ENCODE measurements at places on chromosomes 3 and 15.

- no peak for ATAC-seq
Observed at GRCh38 chr15:25724899-25725298, 138.2 kb downstream of the ATP10A start.

GRCh38 chr3:48130321-48130904 is 57.8 kb downstream of the CDC25A start:
- ATAC-seq = no peak

GRCh38 chr3:131250466-131250865 is 131.1 kb upstream of the NUDT16 start:
- no peak for ATAC-seq

- ATAC-seq = no peak
Observed at GRCh38 chr15:66595931-66596545, 30.2 kb upstream of the LCTL start.

DNA sequence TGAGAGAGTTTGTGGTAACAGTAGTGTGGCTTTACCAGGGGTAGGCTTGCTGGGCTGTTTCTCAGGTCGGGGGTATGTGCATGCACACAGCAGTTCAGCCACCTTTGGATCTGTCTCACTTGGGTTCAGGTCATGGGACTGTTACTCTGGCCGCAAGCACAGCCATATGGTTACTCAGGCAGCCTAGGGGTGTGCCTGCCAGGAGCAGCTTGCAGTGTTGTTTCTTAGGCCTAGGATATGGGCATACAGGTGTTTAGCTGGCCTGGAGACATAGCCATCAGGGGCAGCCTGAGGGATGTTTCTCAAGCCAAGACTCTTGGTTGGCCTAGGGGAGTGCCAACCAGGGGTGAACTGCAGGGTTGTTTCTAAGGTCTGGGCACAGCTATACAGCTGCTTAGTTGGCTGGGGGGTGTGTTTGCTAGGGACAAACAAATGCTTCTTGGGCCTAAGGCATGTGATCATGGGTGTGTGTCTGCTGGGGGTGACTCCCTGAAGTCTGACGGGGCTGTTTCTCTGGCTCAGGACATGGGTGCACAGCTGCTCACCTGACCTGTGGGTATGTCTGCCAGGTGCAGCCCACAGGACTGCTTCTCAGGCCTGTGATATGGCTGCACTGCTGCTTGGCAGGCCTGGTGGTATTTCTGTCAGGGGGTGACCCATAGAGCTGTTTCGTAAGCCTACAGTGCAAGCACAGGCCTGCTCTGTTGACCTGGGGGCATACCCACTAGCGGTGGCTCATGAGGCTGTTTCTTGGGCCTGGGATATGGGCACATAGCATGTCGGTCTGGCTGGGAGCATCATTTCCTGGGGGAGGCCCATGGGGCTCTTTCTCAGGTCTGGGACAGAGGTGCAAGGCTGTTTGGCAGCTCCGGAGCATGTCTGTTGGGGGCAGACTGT is 168.0 kb upstream of the THRB start:
- ATAC-seq = no peak

DNA sequence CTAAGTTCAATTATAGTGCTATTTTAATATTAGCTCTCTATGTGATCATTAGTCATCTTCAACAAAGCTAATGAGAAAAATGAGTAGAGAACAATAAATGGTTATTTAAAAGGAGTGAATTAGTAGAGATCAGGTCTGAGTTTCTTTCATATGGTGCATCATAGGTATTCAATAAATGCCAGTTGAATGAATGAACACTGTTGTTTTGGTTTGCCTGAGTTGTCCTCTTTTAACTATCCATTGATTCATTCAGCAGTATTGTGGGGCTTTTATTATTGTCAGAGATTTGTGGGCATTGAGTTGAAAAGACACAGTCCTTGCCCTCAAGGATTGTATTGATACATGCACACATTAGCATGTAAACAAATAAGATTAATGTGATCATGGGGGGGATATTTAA is 88.2 kb downstream of the AGBL1 start:
- ATAC-seq = no peak

GRCh38 chr3:125032100-125032643 is 23.6 kb downstream of the HEG1 start:
- ATAC-seq = no peak

GRCh38 chr15:73575636-73576247 is 57.4 kb downstream of the NPTN start:
- peak; percentile 47 for ATAC-seq

DNA sequence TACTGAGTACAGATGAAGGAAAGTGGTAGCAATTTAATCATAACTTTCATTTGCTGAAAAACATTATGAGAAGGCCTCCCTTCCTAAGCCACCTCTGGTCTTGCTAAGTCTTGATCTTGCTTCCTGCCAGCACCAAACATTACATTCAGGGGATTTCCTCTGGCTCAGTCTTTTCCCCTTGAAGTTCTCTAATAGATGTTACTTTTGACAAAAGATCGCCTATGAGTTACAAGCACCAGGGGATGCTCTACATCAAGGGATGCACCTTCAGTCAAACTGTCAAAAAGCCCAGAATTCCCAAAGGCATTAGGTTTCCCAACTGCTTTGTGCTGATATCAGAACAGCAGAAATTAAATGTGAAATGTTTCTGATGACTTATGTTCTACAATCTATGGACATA is 47.3 kb downstream of the AQP9 start:
- no peak for ATAC-seq

- no peak for ATAC-seq
Observed at GRCh38 chr3:103446953-103447629, 1012.3 kb downstream of the ZPLD1 start.

DNA sequence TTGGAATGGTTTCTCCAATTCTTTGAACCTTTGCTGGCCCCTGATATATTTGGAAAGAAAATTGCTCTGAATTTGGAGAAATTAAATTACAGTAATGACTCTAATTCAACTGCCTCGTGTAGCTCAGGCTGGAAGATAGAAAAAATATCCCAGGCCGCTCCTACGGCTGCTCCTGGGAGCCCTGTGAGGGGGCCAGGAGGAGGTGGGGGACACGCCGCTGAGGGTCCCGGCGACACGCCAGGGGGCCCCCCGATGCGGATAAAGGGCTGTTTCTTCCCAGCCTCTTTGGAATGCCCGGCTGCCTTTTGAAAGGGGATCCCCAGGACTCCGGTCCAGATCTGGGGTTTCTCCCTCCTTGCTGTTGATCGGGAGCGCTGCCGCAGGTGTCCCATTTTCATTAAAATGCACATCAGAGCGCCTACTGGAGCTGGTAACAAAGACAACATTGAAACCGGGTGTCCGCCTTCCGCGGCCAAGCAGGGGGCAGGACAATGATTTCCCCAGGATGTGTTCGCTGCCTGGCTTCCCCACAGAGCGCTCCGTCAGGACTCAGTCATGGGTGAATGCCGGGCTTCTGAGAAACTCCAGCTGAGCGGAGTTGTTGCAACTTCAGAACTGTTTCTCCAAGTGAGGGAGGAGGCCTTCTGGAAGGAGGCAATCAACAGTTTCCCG is 200.1 kb upstream of the KBTBD8 start:
- ATAC-seq = no peak

DNA sequence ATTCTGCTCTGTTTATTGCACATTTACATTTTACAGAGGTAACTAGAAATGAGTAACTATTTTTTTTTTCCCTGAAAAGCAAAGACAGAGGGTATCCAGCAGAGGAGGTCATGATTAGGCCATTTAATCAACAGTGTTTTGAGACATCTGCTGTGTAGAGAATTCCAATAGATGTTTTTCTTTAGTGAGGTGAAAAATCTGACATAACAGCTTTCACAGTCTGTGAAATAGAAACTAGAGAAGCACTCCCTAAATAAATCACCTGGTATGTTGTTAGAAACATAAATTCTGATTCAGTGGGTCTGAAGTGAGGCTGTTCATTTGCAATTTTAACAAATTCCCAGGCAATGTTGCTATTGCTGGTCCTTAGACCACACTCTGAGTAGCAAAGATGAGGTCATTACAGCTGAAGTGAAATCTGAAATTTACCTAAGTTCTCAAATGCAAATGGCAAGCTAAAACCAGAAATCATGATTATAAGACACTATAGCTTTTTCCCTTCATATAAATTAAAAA is 329.2 kb upstream of the LRRC3B start:
- ATAC-seq = no peak

DNA sequence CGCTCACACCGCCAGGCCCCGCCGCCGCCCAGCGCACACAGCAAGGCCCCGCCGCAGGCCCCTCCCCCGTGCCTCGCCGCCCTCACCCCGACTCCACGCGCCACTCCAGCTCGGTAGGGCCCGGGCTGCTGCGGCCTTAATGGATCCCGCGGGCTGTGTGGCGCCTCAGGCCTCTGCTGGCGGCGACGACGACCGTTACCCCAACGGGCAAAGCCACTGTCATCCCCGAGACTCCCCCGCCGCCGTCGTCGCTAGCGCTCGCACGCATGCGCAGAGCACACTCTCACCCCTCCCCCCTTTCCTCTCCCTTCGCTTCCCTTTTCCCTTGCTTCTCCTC is at the start of gene MSL2:
Gene MSL2, minus strand, starts transcription at position 272 of the 337 bp plus-strand sequence. CDS start 1,222 bp downstream, outside the sequence.
- peak; percentile 50 for ATAC-seq

DNA sequence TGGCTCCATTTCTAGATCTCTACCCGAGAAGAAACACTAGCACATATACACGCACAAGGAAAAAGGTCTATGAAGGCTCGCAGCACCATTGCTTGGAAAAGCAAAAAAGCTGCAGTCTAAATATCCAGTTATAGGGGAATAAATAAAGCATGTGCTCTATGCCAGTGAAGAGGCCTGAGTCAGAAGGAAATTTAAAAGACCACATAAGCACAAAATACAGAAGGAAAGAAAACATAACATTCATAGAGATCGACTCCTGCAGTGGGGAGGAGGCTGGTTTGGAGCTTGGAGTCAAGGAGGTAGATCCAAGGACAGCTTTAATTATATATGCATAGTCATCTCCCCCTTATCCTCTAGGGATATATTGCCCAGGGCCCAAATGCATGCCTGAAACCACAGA is 114.4 kb downstream of the PDZRN3 start:
- no peak for ATAC-seq

DNA sequence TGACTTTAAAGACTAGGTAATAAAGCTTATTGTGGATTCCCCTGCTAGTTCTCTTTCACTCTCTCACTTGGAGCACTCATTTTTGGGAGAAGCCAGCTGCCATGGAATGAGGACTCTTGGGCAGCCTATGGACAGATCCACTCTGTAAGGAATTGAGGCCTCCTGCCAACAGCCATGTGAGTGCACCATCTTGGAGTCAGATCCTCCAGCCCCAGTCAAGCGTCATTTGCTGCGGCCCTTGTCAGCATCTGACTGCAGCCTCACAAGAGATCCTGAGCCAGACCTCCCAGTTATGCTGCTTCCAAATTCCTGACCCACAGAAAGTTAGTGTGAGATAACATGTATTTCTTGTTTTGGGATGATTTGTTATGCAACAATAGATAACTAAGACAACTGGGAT is 101.9 kb downstream of the SEMA6D start:
- ATAC-seq = no peak

- ATAC-seq = peak; percentile 81
Observed at GRCh38 chr3:57169872-57170623, 4.9 kb upstream of the IL17RD start.

DNA sequence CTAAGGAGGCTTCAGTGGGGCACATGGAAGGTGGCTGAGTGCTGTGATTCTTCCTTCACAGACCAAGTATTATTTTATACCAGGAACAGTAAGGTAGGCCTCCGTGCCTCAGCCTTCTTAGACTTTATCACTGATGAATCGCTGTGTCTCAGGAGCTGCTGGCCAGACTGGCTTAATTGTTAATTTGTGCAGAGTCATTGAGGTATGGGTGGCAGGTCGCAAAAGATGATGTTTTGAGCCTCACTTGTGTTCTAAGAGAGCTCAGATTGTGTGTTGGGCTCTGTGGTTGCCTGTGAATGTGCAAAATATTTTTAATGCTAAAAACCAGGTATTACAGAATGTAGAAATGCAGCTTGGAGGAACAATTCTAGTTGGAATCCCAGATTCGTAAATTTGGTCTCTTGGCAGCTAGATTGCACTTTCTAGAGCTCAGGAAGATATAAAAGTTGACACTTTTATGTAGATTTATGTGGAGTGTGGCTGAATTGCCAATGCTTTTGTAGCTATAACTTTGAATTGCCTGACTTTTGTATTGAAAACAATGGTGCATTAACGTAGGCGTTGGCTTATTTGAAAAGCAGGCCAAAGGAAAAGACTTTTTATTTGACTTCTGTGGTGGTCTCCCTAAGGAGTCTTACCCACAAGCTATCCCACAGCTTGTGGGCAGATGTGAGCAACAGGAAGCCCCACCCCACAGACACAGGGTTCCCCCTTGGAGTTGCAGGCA is 53.4 kb downstream of the LARS2 start:
- ATAC-seq = no peak

GRCh38 chr15:59657635-59658125 is 365 bp upstream of the GTF2A2 start:
- ATAC-seq = peak; percentile 40

GRCh38 chr3:15800327-15800726 is 2.5 kb upstream of the ANKRD28 start:
- ATAC-seq = no peak

DNA sequence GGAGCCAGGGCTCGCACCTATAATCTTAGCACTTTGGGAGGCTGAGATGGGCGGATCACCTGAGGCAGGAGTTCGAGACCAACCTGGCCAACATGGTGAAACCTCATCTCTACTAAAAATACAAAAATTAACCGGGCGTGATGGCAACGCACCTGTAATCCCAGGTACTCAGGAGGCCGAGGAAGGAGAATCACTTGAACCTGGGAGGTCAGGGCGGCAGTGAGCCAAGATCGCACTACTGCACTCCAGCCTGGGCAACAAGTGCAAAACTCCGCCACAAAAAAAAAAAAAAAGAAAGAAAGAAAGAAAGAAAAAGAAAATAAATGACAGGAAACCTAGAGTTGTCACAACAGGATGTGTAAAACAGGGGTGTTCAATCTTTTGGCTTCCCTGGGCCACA is 3.0 kb upstream of the NMB start:
- ATAC-seq = no peak

DNA sequence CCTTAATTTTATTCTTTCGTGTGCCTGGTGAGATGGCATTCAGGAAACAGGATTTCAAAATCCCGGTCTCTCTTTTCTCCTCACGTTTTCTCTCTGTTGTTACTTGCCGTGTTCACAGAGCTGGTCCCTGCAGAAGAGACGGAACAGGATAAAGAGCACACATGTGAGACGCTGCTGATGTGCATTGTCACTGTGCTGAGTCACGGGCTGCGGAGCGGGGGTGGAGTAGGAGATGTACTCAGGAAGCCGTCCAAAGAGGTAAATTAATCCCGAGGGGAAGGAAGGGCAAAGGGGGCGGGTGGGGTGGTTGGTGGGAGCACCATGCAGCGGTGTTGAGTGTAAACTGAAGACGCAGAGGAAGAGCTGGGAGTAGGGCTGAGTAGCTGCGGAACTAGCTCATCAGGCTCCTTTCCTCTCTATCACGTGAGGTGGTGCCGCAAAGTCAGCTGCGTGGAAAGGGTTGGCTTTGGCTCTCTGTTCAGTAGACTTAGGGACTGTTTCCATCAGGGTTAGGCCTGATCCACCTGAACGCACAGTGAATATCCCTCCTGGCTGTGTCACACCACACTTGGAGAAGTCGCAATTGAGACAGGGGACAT is 164.8 kb upstream of the BHLHE40 start:
- no peak for ATAC-seq

- peak; percentile 68 for ATAC-seq
Observed at GRCh38 chr15:58988006-58988785, 733 bp downstream of the RNF111 start.

- ATAC-seq = no peak
Observed at GRCh38 chr15:77874063-77874462, 203.4 kb downstream of the TBC1D2B start.

- no peak for ATAC-seq
Observed at GRCh38 chr15:83547168-83547567, 100.0 kb downstream of the SH3GL3 start.

GRCh38 chr3:186367631-186368030 is 5.6 kb upstream of the DGKG start:
- no peak for ATAC-seq

GRCh38 chr15:68275165-68275746 is 2.3 kb upstream of the FEM1B start:
- ATAC-seq = no peak

Measured in activated T-helper 17 cell treated with anti-CD3 and anti-CD28 coated beads, Interleukin-2, amount 50 U/mL, for 72 hours (primary cell).